ENCODE measurements at places on chromosomes 11 and 22. TPM values are rescaled to one million over a fixed set of nuclear protein-coding genes. Genes with fewer than 3 reads are reported as not detected.

TREH gene
- total RNA-seq = not detected

SLC22A25 gene
- not detected for total RNA-seq

HEPHL1 gene
- 117 TPM for total RNA-seq

CRYBA4 gene
- not detected for total RNA-seq

LRP5 gene
- total RNA-seq = 20.2 TPM

KCNK7 gene
- 0.23 TPM for total RNA-seq

Data from hair follicular keratinocyte (primary cell).